Mesenteric fat pad (tissue), 1 donor: ENCODE measurements at places on chromosomes 16 and 17. TPM values are rescaled to one million over a fixed set of nuclear protein-coding genes. Genes with fewer than 3 reads are reported as not detected.
A peak's percentile ranks its signal among the peaks of the same experiment; 100 is the strongest.

GRCh38 chr16:279531-279930, 860 bp upstream of the ARHGDIG start:
- DNase-seq, result no peak

GRCh38 chr17:76004750-76005262, 4.2 kb downstream of the CDK3 start:
- no peak for DNase-seq

DNA sequence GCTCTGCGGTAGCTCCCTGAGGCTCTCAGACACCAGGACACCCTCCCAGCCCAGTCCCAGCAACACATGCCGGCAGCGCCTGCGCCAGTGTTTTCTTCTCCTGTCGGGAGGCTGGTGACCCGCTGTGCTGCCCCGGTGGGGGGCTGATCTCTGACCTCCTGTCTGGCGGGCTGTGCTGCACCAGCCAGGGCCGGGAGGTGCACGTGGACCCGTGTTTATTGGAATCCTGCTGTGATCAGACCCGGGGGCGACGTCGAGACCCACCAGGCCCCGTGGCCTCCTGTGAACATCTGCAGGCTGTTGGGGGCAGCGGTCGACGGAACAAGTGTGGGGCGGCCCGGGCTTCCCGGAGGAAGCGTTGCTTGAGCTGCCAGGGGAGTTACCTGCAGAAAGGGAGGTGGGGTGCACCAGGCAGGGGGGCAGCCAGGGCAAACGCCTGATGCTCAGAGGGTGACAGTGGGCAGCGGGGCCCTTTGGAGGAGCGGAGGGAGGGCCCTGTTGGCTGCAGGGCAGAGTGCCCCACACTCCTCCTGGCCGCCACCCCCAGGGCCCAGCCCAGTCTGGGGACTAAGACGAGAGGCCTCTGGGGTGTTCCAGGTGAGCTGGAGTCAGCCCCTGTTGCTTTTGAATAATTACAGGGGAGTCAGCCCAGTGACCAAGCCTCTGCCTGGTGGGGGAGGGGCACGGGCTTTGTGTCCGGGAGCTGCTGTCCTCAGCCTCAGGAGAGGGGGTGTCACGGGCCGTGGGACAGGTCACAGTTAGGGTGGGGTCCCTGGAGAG, 2.3 kb upstream of the SSTR5 start:
- DNase-seq, result no peak

GRCh38 chr16:12043953-12044352, 67.4 kb downstream of the SNX29 start:
- DNase-seq, result no peak

GRCh38 chr17:36506831-36507230, 20.4 kb downstream of the ZNHIT3 start:
- peak; percentile 45 for DNase-seq

DNA sequence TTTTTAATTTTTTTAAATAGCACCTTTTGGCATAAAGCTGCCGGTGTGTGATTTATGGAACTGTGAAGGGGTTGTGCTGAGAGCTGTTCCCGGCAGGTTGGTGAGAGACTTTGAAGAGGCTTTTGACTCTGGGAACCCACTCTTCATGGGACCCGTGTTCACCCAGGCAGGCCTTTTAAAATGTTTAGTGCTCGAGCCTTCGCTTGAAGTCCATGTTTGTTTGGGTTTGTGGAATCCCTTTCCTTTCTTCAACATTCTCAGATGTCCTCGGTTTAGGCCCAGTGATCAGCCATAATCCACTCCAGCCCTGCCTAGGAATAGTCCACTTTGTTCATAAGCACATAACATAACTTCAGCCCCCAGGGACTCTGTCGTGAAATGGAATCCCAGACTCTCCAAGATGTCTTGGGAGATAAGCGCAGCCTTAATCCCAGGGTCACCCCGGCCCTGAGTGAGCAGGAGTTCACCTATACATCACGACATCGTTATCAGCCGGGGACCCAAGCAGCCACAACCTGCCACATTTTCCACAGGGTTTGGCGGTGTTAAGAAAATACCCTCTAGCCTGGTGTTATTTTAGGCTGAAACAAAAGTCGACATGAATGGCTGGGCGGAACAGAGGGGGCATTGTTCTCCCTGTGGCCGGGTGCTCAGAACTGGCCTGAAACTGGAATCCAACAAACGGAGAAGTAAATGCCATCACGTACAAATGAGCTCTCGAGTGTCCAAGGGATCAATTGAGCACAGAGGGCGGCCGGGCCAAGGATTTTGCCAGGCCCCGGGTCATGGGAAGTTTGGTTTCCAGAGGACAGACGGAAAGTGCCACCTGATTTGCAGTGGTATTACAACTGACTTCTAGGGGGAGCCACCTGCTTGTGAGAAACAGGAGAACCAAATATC, 145.7 kb upstream of the IRX3 start:
- no peak for DNase-seq

- no peak for DNase-seq
Observed at GRCh38 chr16:10635365-10636021, 55.1 kb upstream of the EMP2 start.

DNA sequence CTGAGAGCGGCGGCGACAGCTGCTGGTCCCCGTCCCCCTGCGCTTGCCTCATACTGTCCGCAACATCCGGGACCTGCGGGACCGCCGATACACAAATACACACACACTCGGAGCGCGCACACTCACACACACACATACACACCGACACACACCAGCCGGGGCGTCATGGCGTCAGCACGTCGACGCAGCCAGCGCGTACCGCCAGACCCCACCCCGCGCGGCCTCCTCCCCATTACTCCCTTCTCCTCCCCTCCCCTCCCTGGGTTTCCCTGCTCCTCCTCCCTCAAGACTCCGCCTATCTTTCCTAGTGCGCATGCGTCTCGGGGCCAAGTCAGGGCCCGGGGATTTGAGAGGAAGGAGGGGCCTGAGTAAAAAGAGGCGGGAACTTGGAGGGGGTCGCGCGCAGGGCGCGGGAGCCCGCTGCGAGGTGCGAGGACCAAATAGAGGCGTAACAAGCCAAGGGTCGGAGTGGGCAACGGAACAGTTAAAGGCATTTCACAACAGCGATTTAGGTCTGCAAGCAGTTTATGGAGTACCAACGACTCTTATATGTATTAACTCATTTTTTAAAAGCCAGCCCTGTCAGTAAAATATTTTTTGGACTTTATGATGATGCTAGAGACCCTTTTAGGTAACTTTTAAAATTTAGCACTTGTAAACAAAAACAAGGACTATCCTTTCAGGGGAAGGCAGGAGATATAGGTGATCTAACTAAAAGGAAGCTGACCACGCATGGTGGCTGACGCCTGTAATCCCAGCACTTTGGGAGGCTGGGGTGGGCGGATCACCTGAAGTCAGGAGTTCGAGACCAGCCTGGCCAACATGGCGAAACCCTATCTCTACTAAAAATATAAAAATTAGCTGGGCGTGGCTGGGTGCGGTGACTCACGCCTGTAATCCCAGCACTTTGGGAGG, at the start of gene SPOP:
Gene SPOP (minus strand): TSS at position 165 of the 915 bp plus-strand sequence. CDS start 55,287 bp downstream, outside the sequence.
- peak; percentile 100 for DNase-seq

DNA sequence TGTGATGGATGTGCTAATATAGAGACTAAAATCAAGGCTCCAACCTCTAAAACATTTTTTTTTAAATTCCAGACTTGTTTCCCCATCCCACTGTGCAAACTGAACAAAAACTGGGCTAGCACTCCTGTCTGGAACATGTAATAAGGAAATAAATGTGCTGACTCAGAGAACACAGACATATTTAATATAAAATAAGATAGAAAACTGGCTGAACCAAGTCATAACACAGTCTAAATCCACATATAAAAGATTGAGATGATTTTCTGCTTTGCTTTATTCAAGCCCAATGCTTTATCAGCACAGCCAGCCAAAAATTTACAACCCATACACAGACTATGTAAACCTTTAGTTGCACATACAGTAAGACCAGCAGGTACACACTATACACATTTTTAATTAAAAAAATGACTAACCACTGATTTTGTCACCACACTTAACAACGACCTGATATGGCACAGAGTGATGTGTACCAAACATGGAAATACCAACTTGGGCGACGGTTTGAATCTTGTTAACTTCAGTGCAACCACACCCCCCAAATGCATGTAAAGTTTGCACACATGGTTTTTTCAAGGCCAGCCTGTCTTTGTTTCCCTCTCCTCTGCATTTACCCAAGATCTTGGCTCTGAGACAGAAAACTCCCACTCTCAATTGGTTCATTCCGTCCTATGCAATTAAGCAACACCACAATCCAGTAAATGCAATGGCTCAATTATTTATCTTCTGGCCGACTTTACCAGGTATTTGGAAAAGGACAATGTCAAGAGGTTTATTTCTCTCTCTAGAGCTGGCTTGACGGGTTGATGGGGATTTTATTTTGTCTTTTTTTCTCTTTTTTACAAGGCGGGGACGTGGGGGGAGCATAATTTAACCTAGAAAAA, 1.2 kb downstream of the STAT3 start:
- no peak for DNase-seq

GRCh38 chr16:4749700-4750257, 15.4 kb downstream of the DNAAF8 start:
- no peak for DNase-seq

DNA sequence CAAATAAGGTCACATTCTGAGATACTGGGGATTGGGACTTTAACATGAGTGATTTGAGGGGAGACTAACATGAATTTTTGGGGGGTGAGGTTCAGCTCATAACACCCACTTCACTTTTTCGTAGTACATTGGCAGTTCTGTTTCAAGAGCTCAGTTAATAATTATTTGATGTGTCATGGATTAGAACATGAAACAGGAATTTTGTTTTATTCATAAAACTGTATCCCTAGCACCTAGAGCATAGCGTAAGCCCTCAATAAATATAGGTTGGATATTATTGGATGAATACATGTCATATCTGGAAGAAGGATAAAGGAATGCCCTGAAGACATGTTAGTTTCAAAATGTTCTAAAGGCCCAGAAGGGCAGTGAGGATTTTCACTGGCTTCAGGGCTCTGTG, 119.8 kb downstream of the PRKCA start:
- DNase-seq, result no peak

GRCh38 chr17:72657467-72658317, 434.8 kb downstream of the SLC39A11 start:
- DNase-seq, result no peak

DNA sequence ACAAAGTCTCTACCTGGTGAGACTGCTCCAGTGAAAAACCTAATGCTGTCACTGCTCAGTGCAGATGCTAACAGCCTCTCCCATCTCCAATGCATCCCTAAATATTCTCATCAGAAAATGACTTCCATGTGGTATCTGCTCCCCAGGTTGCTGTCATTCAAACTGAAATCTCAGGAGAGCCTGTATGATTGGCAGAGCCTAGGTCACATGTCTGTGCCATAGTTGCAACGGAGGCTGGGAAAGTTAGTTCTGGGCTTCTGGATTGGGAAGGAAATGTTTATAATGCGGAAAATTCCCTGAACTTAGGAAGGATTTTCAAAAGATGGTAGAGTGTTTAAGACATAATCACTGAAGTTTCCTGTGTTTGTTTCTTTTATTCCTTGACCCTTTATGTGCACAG, 206.4 kb upstream of the ZKSCAN2 start:
- DNase-seq, result no peak

DNA sequence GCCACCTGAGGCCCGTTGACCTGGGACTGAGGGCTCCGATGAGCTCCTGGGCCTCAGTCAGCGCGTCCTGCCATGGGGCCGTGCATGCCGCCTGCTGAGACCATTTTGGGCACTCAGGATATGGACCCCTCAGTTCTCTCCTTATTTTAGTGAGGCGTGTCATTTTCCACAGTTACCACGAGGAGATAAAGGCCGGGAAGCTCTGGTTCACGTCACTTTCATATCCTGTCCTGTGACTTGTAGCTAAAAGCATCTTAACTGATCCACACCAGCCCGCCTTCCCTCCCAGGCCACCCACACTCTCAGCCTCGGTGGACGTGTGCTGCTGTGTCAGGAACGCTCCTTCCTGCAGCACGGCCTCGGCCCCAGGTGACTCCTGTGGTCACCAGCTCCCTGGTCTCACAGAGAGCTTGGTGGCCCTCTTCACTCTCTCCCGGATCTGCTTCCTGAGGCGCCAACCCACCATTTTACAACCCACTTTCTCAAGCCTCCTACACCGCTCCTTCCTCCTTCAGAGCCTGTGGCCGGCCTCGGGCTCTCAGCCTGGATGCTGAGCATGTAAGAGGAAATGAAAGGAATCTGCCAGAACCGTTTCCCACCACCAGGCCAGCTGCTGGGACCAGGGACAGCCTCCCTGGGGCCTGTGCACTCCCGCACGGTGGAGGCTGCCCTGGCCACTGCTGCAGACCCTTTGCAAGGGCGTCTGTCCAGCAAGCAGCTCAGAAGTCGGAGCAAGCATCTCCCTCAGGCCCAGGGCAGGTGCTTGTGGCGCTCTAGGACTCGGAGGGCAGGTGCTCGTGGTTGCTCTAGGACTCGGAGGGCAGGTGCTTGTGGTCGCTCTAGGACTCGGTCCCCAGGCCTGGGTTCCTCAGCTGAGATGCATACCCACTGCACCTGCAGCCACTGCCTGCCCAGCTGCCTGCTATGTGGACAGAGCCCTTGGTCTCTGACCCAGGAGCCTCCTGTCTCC, 23.9 kb upstream of the FASN start:
- DNase-seq, result no peak

DNA sequence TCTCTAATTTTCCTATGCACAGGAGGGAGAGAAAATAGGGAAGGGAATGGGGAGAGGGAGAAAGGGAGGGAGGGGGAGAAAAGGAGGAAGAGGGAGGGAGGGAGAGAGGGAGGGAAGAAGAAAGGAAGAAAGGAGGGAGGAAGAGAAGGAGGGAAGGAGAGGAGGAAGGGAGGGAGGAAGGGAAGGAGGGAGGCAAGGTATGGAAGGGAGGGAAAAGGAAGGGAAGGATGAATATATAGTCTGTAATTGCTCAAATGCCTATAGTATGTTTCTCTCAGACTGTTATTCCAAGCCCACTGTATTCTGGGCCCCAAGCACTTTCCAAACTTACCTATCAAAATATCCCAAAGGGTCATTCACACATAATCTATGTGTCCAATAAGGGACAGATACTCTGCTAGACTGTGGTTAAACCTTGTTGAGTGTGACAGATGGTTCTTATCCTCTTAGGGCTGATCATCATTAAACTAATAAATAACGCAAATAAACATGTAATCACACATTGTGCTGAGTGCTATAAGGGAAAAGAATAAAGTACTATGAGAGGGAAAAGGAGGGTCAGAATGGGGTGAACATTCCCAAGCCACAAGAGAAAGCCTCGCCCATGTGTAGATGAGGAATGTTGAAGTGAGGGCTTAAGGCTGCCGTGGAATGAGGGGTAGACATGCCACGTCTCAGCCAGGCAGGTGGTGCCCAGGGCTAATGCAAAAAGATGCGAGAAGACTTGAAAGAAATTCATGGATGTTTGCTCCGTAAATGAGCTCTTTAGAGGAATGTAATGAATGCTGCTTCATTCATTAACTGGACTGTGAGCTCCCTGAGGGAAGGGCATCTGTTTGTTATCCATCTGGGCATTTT, 30.6 kb downstream of the ASIC2 start:
- no peak for DNase-seq

GRCh38 chr16:15865742-15866141, 8.9 kb upstream of the MYH11 start:
- DNase-seq, result no peak

- DNase-seq, result peak; percentile 96
Observed at GRCh38 chr17:44218344-44219107, 949 bp downstream of the UBTF start.

- no peak for DNase-seq
Observed at GRCh38 chr16:19583665-19584300, 28.3 kb downstream of the VPS35L start.

- DNase-seq, result no peak
Observed at GRCh38 chr17:81397314-81398175, 2.3 kb downstream of the BAHCC1 start.

- no peak for DNase-seq
Observed at GRCh38 chr16:2528161-2529060, 2.8 kb downstream of the CEMP1 start.

Gene NPIPA2
- total RNA-seq, result 7.4 TPM

Gene HOXB1
- total RNA-seq, result not detected

Gene G6PC3
- 56.7 TPM for total RNA-seq

Gene NPIPA3
- total RNA-seq, result 4.1 TPM

Gene ADAP2
- 43.2 TPM for total RNA-seq

Gene OTOP2
- not detected for total RNA-seq

Gene SARM1
- 10.7 TPM for total RNA-seq
